ENCODE measurements at places on chromosomes 2 and 18.
A peak's percentile ranks its signal among the peaks of the same experiment; 100 is the strongest.

- peak; percentile 89 for DNase-seq
Observed at GRCh38 chr2:127508631-127509034, 17.7 kb downstream of the IWS1 start.

GRCh38 chr2:146869328-146869727, 975.5 kb upstream of the ACVR2A start:
- no peak for DNase-seq

DNA sequence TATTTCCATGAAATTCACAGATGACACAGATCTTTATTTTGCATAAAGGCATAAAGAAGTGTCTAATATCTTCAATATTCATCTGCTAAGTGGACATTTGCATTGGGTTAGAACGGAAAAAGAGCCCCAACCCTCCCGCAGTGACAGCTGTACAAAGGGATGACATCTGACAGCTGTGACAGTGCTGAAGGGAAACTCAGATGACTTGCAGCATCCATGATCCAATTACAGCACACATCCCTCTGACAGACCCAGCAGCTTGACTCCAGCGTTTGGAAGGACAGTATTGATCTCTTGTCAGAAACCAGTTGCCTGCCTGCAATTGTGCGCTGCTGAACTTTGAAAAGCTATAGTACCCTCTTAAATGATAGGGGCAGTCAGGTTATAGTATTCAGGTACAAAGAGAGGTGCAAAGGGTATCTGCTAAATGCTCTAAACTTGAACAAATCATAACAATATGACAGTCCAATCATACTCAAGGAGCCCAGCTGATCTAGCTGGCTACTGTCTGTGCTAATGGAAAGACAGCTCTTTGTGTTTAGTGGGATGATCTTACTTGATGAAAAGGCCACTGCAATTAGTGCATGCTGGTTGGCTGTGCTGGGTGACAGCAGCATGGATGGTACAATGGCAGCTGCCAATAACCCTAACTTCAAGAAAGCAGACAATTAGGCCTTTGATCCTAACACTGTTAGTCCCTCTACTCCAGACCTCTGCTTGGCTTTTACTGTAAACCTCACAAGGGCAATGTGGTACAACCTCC, 599.2 kb downstream of the NR4A2 start:
- DNase-seq: peak; percentile 90

- DNase-seq: no peak
Observed at GRCh38 chr2:51650769-51651168, 618.8 kb upstream of the NRXN1 start.

DNA sequence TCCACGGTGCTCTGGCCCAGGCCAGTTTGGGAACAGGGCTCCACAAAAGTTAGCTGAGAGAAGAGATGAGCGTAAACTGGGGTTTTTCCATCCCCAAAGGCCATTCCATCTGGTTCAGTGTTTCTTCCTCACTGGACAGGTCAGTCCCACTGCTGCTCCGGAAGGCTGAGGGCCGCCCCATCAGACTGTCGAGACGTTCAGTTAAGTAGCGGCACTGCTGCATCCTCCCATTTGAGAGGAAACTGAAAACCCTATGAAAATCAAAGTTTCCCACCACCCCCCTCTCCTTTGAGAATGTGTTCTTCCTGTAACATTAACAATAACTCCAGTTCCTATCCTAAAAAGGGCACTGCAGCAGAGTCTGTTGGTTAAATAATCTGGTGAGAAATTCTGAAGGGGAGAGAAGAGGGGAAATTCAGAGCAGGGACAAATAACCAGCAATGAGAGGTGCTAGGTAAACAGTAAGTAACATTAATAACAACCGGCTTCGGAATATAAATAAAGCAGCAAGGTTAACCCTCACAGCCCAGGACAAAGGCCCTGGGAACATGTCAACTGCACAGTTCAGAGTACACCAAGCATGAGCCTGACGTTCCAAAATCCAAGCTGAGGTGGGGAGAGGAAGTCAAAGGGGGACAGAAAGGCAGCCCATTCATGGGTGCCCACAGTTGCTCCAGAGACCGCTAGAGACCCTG, 55.4 kb downstream of the UXS1 start:
- no peak for DNase-seq

All from pons (tissue), 1 donor.